ENCODE measurements at places on chromosomes 6 and 20. TPM values are rescaled to one million over a fixed set of nuclear protein-coding genes. Genes with fewer than 3 reads are reported as not detected.

DNA sequence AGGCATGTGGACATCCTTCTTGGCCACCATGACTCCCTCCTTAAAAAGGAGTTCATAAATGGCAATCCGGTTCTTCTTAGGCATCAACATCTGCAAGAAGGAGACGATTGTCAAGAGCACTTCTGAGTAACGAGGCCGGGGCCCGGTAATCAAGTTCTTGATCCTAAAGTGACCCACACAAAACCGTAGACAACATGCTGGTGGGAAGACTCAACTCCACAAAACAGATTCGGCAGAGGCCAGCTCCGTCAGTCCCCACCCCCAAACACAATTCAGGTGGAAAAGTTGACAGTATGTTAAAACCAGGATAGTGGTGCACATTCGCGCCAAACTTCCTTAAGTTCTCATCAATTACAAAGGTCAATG is 754 bp downstream of the RPS10 start:
- DNase-seq, result no peak

DNA sequence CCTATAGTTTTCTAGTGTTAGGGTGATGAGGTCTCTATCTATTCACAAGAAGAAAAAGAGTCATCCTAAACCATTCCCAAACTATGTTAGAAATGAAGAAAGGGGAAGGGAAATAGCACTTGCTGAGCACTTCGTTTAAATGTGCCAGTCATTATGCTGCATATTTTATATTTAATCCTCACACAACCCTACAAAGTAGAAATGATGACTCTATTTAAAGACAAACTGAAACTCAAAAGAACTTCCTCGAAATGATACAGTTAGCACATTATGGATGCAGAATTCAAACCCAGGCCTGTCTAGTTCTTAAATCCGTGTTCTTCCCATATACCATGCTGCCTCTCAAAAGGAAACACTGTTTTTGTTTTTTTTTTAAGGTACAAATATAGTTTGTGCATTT is 174.6 kb downstream of the GMPR start:
- DNase-seq, result no peak

DNA sequence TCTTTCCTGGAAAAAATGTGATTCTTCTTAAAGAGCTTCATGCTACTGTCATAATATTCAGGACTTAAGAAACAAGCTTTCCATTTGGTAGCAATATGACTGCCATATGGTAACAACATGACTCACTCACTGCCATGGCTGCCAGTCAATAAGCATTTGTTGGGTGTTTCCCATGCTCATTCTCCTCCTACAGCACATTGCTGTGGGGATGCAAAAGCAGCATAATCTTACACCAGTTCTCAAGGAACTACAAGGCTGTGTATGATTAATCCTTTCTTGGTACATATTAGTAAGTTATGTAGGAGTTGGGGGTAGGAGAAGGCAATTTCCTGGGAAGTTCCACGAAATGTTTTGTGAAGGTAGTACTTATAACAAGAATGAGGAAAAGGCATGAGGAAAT is 76.7 kb downstream of the CEP162 start:
- DNase-seq, result no peak

DNA sequence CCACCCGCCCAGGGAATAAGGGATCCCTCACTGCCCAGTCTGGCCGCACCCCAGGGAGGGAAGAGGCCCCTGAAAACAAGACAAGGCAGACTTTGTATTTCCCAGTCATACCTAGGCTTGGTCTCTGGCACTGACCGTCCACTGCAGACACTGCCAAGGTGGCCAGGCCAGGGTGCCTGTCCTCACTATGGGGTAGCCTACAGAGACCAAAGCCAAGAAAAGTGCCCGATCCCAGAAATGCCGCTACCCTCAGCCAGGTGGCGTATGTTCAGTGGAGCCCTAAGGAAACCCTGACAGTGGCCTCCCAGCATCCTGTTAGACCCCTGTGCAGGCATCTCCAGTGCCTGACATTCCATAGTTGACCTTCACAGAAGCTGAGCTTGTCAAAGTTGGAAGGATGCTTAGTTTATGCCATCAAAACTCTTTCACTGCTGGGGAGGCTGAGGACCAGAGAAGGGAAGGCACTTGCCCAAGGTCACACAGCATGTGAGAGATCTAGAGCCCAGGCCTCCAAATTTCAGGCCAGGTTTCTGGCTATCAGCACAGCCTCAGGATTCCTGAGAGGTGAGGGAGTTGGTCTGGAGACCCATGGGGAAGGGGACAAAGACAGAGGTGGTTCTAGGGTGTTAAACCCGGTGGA is 2.5 kb downstream of the SCRT2 start:
- DNase-seq, result no peak

DNA sequence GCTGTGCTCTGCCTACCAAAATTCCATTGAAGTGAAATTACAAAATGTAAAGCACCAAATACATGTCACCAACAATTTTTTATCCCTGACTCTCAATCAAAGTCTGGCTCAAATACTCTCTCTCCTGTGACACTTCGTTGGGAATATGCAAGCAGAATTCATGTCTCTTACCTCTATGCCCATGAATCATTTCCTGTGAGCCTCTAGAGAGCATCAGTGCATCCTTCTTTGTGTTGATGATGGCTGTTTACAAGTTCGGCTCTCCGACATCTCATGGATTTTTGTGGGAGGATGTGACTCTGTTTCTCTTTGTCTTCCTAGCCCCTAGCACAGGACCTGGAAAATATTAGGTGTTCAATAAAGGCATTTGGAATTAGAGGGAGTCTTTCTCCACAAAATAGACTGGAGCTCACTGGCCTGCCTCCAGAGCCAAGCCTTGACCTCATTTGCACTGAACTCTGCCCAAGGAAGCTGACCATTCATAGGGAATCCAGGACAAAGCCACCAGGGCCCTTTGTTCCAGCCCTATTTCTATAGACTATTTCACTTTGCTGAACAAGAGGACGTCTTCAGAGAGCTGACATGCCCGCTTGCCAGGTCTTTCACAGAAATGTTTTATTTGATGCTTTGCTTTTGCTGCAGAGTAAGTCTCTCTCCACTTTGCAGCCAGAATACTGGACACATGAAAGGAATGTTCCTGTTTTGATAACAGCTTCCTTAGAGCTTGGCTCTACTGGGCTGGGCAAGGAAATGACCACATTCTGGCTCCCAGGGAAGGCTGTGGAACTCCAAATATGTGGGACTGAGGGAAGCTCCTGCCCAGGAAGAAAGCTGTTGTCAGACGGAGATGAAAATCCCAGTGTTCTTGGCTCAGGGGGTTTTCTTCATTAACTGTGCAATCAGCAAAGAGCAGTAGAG is 194.5 kb upstream of the CDYL start:
- DNase-seq, result no peak

- DNase-seq, result no peak
Measured at GRCh38 chr6:149900620-149901443, 2.9 kb upstream of the RAET1E start.

- no peak for DNase-seq
Measured at GRCh38 chr6:169155481-169155880, 98.2 kb downstream of the THBS2 start.

DNA sequence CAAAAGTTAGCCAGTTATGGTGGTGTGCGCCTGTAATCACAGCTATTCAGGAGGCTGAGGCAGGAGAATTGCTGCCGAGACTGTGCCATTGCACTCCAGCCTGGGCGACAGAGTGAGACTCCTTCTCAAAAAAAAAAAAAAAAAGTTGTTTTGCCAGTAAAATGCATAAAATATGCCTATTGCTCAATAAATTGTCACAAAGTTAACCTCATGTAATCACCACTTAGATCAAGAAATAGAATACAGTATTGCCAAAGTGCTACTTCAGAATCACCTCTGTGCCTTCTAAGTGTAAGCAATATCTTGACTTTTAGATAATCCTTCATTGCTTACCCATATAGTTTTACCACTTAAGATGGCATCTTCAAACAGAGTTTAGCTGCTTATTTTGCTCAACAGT is 80.7 kb downstream of the TRMT11 start:
- DNase-seq, result no peak

DNA sequence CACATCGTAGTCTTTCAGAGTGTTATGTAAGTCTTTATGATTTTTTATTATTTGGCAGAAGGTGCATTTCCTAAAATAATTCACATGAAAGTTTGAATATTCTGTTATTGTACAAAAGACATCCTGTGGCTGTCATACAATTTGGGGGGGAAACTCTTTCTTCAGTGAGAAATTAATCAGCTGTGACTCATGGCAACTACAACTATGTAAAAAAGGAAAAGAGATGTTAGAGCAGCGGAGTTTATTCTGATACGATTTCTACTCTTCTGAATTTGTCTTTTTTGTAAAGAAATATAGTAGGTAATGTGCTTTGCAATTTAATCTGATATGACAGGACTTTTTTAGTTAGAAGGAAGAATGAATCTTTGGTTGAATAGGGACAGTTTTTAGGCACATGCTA is 14.2 kb downstream of the COL19A1 start:
- no peak for DNase-seq

DNA sequence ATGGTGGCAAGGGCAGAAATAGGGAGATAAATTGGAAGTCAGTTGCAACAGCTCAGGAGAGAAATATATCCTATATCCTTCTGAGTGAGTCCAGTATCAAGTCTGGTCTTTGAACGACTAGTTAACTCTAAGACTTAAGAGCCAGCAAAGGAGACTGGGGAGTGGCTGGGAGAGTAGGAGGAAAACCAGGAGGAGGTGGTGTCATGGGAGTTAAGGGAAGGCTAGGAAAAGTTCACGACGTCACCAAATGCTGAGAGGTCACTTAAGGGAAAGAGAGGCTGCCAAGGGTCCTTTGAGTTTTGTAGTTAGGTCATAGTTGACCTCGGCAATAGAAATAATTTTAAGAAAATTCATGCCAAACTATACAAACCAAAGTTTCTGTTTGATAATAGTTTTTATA is 25.1 kb downstream of the ACOT13 start:
- DNase-seq, result no peak

DNA sequence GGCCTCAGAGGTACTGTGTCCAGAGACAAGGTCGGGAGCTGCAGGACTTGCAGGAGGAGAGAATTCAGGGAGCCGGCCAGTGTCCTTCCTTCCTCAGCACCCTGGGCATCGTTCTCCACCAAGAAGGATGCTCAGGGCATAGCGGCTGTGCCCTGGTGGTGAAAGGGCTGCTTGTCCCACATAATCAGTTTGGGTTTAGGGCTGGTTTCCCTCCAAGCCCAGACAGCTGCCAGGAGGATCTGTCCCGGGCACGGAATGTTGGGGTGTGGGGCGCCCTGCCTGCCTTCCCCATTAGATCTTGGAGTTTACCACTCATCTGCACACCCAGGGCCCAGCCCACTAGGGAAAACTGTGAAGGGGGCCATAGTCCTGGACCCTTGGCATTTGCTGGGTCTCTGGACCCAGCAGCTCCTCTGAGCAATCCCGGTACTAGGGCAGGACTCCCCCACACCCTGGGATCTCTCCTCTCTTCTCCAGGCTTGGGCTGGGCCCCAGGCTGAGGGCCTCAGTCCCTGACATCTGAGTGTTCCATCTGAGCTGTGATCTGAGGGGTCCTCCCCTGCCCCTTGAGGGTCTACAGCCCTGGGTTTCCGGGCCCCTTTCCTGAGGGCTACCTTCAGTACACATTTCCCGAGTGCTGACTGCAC is 18.6 kb upstream of the SPDEF start:
- no peak for DNase-seq

DNA sequence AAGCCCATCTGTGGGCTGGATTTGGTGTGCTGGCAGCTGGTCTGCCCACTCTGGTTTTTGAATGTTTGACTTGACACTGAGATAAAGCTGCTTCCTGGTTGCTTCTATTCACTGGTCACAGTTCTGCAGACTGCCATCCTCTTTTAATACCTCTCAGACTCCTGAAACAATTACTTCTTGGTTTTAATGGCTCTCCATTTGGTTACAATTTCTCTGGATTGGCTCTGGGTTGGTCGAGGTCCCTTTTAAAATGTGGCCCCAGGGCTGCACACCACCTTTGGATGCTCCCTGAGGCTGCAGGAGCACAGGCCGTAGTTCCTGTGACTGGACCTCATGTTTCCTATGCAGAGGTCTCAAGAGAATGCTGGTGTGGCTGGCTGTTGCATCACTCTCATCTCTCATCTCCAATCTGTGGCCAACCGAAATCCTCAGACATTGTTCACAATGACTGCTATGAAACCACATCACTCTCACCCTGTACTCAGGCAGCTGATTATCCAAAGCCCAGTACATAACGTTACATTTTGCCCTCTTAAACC is 98.5 kb downstream of the INSM1 start:
- peak; percentile 92 for DNase-seq

GRCh38 chr6:127792616-127793015 is 108.2 kb downstream of the THEMIS start:
- DNase-seq, result no peak

DNA sequence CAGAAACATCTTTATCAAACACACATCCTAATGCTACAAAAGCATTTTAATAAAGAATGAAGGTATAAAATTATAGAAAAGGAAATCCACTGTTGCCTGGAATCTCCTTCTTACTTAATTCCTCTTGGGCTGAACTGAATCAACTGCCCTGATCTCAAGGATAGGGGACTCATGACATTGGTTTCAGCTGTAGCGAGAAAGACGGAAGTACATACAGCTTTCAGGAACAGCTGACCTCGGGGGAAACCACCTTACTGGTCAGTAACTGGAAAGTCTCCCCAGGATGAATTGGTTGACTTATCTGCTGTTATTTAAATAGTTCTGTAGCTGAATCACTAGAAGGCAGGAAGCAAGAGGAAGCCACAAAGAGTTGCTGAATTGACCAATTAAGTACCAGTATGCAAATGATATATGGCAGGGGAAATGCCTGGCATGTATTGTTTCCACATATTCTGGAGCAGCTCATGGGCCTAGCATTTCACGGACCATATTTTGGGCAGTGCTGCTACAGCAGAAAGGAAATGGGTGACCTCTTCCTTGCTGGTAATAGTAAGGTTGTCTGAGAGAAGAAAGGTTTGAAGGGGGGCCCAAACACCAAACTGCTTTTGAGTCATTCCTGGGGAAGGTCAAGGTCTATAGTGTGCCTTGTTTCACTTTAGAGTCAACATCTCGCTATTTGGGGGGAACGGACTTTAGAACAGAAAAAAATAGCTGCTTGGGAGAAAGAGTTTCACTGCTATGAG is 43.7 kb upstream of the MAP7 start:
- DNase-seq, result peak; percentile 94

GRCh38 chr6:373773-374724 is 17.5 kb upstream of the IRF4 start:
- no peak for DNase-seq

IL17F gene
- total RNA-seq, result not detected

RFX6 gene
- not detected for total RNA-seq

TFAP2C gene
- total RNA-seq, result not detected

ULBP3 gene
- total RNA-seq, result not detected

GSTA2 gene
- not detected for total RNA-seq

ZSCAN9 gene
- total RNA-seq, result 17.0 TPM
